Mesothelial cell of epicardium (in vitro differentiated cells): ENCODE measurements at places on chromosomes 4 and X. TPM values are rescaled to one million over a fixed set of nuclear protein-coding genes. Genes with fewer than 3 reads are reported as not detected.

The ANOS1 gene
- total RNA-seq, result 3.7 to 5.1 TPM (median 4.3 TPM) in 3 replicates

- DNase-seq, result no peak
Observed at GRCh38 chr4:10733481-10734062, 49.0 kb upstream of the CLNK start.

- no peak for DNase-seq
Observed at GRCh38 chr4:147747787-147748454, 16.0 kb downstream of the ARHGAP10 start.

DNA sequence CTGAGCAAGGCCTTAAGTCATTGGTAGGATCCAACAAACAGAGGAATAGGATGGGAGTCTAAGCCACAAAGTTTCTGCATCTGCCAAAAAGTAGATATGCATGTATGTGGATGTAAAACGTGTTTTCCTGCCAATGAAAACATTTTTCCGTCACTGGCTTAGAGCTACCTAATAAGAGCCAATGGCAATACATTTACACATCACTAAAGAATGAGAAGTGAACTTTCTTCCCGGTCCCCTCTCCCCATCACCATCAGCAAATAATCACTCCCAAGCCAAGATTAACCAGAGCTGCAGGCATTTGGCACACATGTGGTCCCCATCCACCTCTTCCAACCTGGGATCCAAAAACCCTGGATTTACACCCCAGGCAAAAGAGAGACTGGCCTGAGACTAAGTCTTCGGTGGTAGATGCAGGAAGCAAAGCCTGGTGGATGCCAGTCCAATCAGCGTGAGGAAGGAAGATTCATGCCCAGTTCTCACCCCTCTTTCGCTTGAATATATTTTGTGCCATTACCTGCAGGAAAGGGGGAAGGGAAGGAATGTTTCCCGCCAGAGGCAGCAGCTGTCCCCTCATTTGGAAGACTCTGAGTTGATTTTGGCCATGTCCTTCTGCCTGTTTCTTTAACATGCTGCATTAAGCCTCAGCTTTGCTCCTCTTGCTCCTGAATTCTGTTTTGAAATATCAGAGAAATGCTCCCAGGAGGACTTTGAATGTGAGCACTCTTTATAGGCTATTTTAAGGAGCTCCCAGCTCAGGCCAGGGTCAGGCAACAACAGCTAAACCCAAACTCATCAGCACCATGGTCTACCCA, 131.4 kb downstream of the CHIC2 start:
- DNase-seq, result no peak

GRCh38 chr4:139986689-139987501, 167.1 kb downstream of the MAML3 start:
- DNase-seq, result no peak

The XIAP gene
- total RNA-seq, result 38.1 to 45.6 TPM (median 42.4 TPM) in 3 replicates

The NDUFB11 gene
- total RNA-seq, result 82.9 to 85.7 TPM (median 83.9 TPM) in 3 replicates

DNA sequence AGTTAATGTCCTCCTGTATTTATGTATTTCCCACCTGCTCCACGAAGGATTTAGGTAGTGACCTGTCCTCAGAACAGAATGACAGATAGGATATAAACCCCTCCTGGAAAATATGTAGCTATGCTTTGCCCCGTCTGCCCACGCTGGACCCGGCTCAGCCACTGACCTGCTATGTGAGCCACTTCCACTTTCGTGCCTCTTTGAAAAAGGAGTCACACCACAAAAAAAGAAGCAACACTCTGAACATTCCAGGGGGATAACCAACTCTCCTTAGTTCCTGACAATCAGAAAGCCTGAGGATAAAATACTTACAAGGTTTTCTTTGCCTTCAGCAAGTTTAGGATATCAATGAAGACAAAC, 11.1 kb downstream of the ACSL1 start:
- no peak for DNase-seq

DNA sequence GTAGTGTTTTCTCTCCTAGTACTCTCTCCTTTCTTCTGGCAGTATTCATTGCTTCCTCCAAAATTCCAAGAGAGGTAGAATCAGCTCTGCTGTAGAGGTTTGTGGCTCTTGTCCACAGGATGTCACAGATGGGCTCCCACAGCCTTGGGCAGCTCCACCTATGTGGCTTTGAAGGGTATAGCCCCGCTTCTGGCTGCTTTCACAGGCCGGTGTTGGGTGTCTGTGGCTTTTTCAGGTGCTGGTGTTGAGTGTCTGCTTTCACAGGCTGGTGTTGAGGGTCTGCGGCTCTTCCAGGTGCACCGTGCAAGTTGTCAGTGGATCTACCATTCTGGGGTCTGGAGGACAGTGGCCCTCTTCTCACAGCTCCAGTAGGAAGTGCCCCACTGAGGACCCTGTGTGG, 7.9 kb upstream of the AADAT start:
- DNase-seq, result no peak

DNA sequence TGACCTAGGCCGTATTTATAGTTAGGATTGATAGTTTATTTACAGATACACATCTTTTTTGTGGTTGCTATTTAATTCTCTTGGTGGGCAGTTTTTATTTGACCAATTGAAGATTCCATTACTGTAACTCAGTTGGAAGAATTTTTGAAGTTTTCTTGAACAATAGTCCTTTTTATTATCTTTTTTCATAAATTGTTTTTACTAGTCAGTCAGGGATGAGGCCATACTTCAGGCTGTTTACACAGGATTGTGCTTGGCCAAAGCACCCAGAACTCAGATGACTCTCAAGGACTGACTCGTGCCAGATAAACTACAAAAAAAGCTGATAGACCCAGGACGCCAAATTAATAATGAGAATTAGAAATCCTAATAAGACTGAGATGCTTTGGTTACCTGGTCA, 7.0 kb downstream of the HERC3 start:
- no peak for DNase-seq

GRCh38 chr4:40846532-40846931, 96.8 kb downstream of the NSUN7 start:
- no peak for DNase-seq
